ENCODE measurements at places on chromosomes 5 and 9. TPM values are rescaled to one million over a fixed set of nuclear protein-coding genes. Genes with fewer than 3 reads are reported as not detected.

Gene KCNT1
- 24.7 TPM for polyA plus RNA-seq

Gene PTGES
- polyA plus RNA-seq, result 7.8 TPM

Gene MELK
- polyA plus RNA-seq, result 12.9 TPM

Gene HTR1A
- polyA plus RNA-seq, result 6.4 TPM

Gene PDE6A
- polyA plus RNA-seq, result 0.24 TPM

Gene NR2F1-AS1
- 67.5 TPM for polyA plus RNA-seq

Gene MVB12B
- polyA plus RNA-seq, result 84.2 TPM

Gene MARCHF11
- 12.7 TPM for polyA plus RNA-seq

Gene CENPK
- 17.5 TPM for polyA plus RNA-seq

Gene PELO
- polyA plus RNA-seq, result 18.2 TPM

Gene SEMA5A
- polyA plus RNA-seq, result 35.2 TPM

Gene ZBTB43
- polyA plus RNA-seq, result 20.3 TPM

Gene BTNL9
- polyA plus RNA-seq, result 13.6 TPM

Gene GARIN3
- polyA plus RNA-seq, result not detected

Gene PCDHGA3
- 19.2 TPM for polyA plus RNA-seq

Gene PPP2R2B
- 211 TPM for polyA plus RNA-seq

Gene HTR4
- 1.6 TPM for polyA plus RNA-seq

Gene SLC6A3
- 1.9 TPM for polyA plus RNA-seq

Gene FOXI1
- polyA plus RNA-seq, result not detected

Gene SLC34A3
- 0.95 TPM for polyA plus RNA-seq

Gene CCNJL
- polyA plus RNA-seq, result 6.7 TPM

Gene GFI1B
- 0.42 TPM for polyA plus RNA-seq

Gene SLC23A1
- 0.78 TPM for polyA plus RNA-seq

Gene SNCB
- polyA plus RNA-seq, result 271 TPM

Gene TMEM252
- 0.55 TPM for polyA plus RNA-seq

Gene CTSL
- polyA plus RNA-seq, result 130 TPM

Gene GZMA
- 0.24 TPM for polyA plus RNA-seq

Gene ASPN
- 12.5 TPM for polyA plus RNA-seq

Gene CRB2
- polyA plus RNA-seq, result 17.8 TPM

Gene MAMDC2
- polyA plus RNA-seq, result 2.2 TPM

Gene PCSK5
- 9.8 TPM for polyA plus RNA-seq

Gene AQP3
- polyA plus RNA-seq, result 1.6 TPM

Gene ZNF658
- 7.8 TPM for polyA plus RNA-seq

Gene LCN10
- not detected for polyA plus RNA-seq

Gene PCDHB2
- 10.3 TPM for polyA plus RNA-seq

Gene CTXN3
- 9.6 TPM for polyA plus RNA-seq

Gene ADGRD2
- 29.7 TPM for polyA plus RNA-seq

Gene GBA2
- polyA plus RNA-seq, result 109 TPM

Gene PAIP2
- 154 TPM for polyA plus RNA-seq

Gene IFNB1
- polyA plus RNA-seq, result not detected

Gene SLC34A1
- polyA plus RNA-seq, result 0.68 TPM
